ENCODE measurements at places on chromosomes 4 and X.

DNA sequence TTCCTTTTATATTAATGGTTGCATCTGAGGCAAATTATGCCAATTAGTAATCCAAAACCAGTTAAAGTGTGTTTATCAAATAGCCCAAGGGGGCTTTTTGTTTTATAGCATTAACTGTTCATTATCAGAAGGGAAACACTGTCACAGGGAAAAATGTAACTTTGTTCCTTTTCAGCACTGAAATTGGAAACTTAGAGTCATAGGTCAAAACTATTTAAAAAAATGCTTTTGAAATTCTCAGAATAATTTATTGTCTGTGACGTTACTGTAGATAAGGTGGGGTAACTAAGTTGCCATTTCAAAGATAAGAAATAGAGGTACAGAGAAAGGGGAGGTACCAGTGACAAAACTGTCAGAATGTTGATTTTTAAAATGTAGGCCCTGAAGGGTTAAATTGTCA is 129.3 kb downstream of the AKAP4 start:
- DNase-seq, result no peak

GRCh38 chr4:93147524-93148212 is 680.9 kb upstream of the ATOH1 start:
- no peak for DNase-seq

- DNase-seq, result no peak
Observed at GRCh38 chrX:115018040-115018647, 728 bp upstream of the IL13RA2 start.

- no peak for DNase-seq
Observed at GRCh38 chr4:120005076-120005475, 61.6 kb downstream of the MAD2L1 start.

DNA sequence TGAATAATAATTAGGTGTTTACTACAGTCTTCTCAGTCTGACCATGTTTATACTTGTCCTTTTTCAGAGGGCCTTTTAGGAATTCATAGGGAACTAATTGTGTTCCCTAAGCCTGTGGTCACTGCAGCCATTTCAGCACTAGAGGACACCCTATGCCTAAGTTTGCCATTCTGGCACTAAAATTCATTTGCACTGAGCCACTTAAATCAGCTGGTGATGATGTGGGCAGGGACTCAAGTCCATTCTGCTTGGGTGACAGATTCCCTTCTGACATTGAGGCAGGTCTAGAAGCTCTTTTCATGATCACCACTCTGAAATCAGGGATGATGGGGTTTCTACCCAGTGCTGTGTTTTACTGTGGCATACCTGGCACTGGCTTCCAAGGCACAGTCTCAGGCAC is 1178.9 kb upstream of the DIAPH2 start:
- no peak for DNase-seq

GRCh38 chr4:16192057-16192456 is 34.2 kb downstream of the TAPT1 start:
- DNase-seq, result no peak

DNA sequence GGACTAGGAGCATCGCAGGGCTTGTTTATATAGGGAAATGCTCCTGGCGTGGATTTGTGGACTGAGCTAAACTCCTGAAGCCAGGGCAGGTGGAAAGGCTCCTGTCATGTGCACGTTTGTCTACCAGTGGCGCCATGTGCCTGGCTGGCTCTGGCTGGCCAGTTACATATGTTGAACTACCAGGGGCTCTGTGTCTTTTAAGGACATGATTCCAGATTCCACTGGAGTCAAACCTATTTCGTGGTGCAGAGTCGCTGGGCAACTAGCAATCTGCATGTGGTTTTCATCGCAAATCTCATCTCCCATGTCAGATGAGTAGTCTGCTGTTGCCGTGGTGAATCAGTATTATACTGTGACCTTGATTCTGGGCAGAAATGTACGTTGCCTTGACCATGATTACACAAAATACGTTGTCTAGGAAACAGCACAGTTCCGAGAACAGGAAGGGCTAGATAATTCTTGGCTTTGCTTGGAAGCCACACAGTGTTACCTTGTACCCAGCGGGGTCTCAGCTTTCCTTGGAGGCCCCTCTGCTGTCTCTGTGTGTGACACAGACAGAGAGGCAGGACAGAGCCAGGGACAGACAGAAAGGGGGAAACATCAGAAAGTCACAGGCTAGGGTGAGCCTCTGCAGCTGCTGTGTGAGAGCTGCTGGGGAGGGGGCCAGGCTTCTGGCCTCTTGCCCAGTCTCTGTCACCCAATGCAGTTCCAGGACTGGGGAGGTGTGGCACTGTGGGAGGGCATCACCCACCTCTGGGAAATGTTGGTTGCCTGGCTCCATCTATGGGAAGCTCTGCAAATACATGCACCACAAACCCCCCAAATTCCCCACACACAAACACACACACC is 19.2 kb downstream of the PNMA6E start:
- no peak for DNase-seq

DNA sequence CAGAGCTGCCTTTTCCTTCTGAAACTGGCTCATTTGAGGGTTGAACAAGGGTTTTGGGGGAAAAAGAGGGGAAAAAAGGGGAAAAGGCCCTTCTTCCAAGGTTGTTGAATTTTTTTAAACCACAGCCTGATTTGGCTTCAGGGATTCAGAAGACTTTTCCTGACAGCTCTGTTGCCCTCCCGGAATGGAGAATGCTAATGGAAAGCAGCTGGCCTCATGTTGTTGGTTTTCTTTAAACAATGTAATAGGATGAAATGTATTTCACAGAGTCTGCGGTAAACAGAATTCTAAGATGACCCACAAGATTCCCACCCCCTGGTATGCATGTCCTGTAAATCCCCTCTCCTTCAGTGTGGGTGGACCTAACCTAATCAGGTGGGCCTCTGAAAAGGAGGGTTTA is 3.3 kb upstream of the KIAA1210 start:
- no peak for DNase-seq

- no peak for DNase-seq
Observed at GRCh38 chr4:10184041-10184440, 67.4 kb upstream of the WDR1 start.
